ENCODE measurements at places on chromosomes 12 and 14.
A peak's percentile ranks its signal among the peaks of the same experiment; 100 is the strongest.

- peak; percentile 35 for DNase-seq
Observed at GRCh38 chr12:124928095-124928911, 13.9 kb upstream of the UBC start.

GRCh38 chr12:42156232-42156631, 11.6 kb upstream of the GXYLT1 start:
- no peak for DNase-seq

- no peak for DNase-seq
Observed at GRCh38 chr12:116835484-116835883, 45.8 kb downstream of the HRK start.

DNA sequence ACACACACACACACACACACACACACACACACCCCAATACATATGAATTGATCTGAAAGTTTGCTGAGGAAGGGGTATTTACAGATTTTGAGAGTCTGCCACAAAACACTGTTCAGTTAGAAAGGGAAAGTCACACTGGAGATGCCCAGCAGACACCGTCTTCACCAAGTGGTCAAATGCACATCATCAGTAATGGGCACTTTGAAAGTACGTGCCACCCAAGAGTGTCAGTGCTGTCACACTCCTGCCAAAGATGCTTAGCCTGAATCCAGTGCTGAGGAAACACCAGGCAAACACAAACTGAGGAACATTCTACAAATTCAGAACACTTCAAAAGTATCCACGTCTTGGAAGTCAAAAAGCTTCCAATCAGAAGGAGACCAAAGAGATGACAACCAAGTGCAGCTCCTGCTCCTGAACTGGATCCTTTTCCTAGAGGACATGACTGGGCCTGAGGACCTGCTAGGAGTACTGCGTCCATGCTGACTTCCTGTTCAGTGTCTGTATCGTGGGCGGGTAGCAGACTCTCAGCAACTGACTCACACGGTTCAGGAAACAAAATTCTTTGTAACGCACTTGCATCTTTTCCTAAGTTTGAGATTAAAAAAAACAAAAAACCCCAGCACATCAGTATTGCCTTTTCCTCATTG, 18.6 kb downstream of the PSMC1 start:
- no peak for DNase-seq

DNA sequence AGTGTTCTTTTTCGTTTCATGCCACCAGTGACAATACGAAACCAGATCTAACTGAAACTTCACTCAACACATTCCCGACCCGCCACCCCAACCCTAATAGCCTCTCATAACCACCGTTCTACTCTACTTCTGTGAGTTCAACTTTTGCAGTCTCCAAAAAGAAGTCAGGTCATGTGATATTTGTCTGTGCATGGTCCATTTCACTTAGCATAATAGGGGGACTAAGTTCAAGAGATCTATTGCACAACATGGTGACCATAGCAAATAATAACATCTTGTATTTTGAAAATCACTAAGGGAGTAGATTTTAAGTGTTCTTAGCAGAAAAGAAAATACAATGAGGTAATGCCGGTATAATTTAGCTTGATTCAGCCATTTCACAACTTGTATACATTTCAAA, 376.4 kb downstream of the DIO2 start:
- no peak for DNase-seq

- no peak for DNase-seq
Observed at GRCh38 chr14:60093080-60093479, 1.4 kb downstream of the PCNX4 start.

DNA sequence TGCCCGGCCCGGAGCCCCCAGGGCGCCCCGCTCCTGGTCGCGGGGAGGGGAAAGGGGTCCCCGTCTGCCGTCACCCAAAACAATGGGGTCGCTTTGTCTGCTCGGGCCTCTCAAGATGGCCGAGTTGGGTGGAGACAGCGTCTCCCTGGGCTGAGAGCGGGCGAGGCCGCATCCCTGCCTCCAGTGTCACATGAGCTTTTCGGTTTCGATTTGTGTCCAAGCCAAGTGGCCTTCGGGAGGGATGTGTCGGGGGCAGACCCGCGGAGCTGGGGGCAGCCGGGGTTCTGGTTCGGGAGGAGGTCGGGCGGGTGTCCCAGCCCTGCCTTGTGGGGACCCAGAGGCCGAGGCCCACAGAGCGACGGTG, 790 bp downstream of the DYNC1H1 start:
- DNase-seq: peak; percentile 47

- no peak for DNase-seq
Observed at GRCh38 chr12:14950982-14951746, 10.2 kb downstream of the ARHGDIB start.

GRCh38 chr14:22685467-22685866, 41.3 kb upstream of the OR6J1 start:
- DNase-seq: no peak

DNA sequence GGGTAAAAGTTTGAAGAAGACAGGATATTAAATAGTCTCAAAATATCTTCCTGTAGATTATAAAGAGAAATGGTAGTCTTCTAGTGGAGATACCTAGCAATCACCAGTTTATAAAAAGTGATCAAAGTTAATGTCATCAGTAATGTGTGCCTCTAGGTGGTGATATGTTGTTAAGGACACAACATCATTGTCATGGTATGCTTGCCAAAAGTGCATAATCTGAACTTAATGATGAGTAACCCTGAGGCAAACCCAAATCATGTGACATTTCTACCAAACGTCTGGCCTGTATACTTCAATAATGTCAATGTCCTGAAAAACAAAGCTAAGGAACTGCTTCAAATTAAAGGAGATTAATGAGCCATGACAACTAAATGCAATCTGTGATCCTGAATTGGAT, 214.7 kb downstream of the PHLDA1 start:
- no peak for DNase-seq

GRCh38 chr14:63952053-63952932, 99.5 kb downstream of the SYNE2 start:
- DNase-seq: no peak

GRCh38 chr12:23891115-23891514, 58.4 kb downstream of the SOX5 start:
- no peak for DNase-seq

- DNase-seq: no peak
Observed at GRCh38 chr14:97571201-97571600, 774.0 kb downstream of the VRK1 start.
